Endodermal cell (in vitro differentiated cells): ENCODE measurements at places on chromosomes 2 and 18.
A peak's percentile ranks its signal among the peaks of the same experiment; 100 is the strongest.

- peaks cover 10% of the 10 kb centered on the region for H3K4me1 ChIP-seq
- H3K36me3 ChIP-seq: no peaks in the 10 kb centered on the region
- peaks cover 98% of the 10 kb centered on the region for H3K27me3 ChIP-seq
- no peak overlapping the region for H3K27ac ChIP-seq
- peak overlapping the region; percentile 12 for H3K4me3 ChIP-seq
- peak; percentile 91 for DNase-seq
Observed at GRCh38 chr2:118847762-118848172, 319 bp upstream of the EN1 start.

- H3K27ac ChIP-seq: no peak overlapping the region
- peaks cover 5% of the 10 kb centered on the region for H3K36me3 ChIP-seq
- DNase-seq: peak; percentile 87
- no peaks in the 10 kb centered on the region for H3K27me3 ChIP-seq
Observed at GRCh38 chr2:103139628-103140268, 377.9 kb downstream of the TMEM182 start.

- no peaks in the 10 kb centered on the region for H3K4me1 ChIP-seq
- no peaks in the 10 kb centered on the region for H3K36me3 ChIP-seq
- no peaks in the 10 kb centered on the region for H3K27me3 ChIP-seq
- no peak for DNase-seq
- no peak overlapping the region for H3K4me3 ChIP-seq
Observed at GRCh38 chr2:109246616-109247015, 117.6 kb downstream of the SH3RF3 start.

DNA sequence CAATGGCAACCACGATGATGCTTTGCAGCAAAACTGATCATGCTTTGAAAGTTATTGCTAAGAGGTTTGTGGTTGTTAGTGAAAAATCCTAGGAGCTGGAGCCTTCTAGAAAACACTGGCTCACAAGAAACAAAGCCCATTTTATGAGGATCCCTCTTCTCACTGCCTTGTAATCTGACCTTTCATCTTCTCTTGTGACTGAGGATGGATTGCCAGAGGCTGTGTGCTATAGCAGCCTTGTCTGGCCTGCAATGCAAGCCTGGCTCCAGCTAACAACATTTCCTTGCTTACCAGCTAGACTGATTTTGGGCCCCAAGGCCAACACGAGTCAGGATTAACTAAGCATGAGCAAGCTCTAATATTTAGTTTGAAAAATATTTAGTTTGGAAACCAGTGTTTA is 13.1 kb downstream of the PIEZO2 start:
- no peak overlapping the region for H3K27ac ChIP-seq
- H3K36me3 ChIP-seq: peaks cover 4% of the 10 kb centered on the region
- no peak overlapping the region for H3K4me3 ChIP-seq
- DNase-seq: no peak
- no peaks in the 10 kb centered on the region for H3K27me3 ChIP-seq

GRCh38 chr2:26772064-26773001 is 8.2 kb downstream of the SLC35F6 start:
- H3K27me3 ChIP-seq: no peaks in the 10 kb centered on the region
- no peak overlapping the region for H3K4me3 ChIP-seq
- H3K27ac ChIP-seq: no peak overlapping the region
- H3K36me3 ChIP-seq: peaks cover 22% of the 10 kb centered on the region
- no peaks in the 10 kb centered on the region for H3K4me1 ChIP-seq
- DNase-seq: no peak

GRCh38 chr2:101063352-101064124 is 61.4 kb downstream of the RPL31 start:
- H3K27me3 ChIP-seq: no peaks in the 10 kb centered on the region
- DNase-seq: no peak
- H3K4me1 ChIP-seq: no peaks in the 10 kb centered on the region
- H3K36me3 ChIP-seq: no peaks in the 10 kb centered on the region

GRCh38 chr2:1824202-1824905 is 80.0 kb upstream of the PXDN start:
- no peak overlapping the region for H3K27ac ChIP-seq
- H3K27me3 ChIP-seq: no peaks in the 10 kb centered on the region
- no peak overlapping the region for H3K4me3 ChIP-seq
- no peak for DNase-seq
